ENCODE measurements at places on chromosomes 12 and 14.

DNA sequence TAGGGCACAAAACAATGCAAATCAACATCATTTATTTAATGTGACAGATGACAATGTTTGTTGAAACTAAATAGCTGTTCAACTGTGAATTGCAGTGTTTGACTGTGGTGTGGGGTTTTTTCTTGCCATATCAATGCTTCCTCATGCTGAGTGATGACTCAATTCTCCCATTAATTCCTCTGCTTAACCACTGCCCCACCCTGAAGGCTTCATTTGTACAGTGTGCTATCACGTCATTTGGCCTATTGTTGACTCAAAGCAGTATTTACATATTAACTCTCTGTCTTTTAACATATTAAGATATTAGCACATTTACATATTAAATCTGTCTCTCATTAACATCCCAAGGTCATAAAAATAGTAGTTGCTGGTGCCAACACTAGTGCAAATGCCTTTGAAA is 164.8 kb upstream of the NRXN3 start:
- H3K27ac ChIP-seq, result peak overlapping the region; percentile 49
- H3K4me3 ChIP-seq, result no peak overlapping the region
- DNase-seq, result peak; percentile 40
- peaks cover 10% of the 10 kb centered on the region for H3K27me3 ChIP-seq
- H3K4me1 ChIP-seq, result peaks cover 28% of the 10 kb centered on the region

GRCh38 chr14:68760761-68761160 is 32.1 kb downstream of the ZFP36L1 start:
- no peaks in the 10 kb centered on the region for H3K36me3 ChIP-seq
- no peak overlapping the region for H3K27ac ChIP-seq
- H3K4me3 ChIP-seq, result no peak overlapping the region
- peaks cover 29% of the 10 kb centered on the region for H3K4me1 ChIP-seq

DNA sequence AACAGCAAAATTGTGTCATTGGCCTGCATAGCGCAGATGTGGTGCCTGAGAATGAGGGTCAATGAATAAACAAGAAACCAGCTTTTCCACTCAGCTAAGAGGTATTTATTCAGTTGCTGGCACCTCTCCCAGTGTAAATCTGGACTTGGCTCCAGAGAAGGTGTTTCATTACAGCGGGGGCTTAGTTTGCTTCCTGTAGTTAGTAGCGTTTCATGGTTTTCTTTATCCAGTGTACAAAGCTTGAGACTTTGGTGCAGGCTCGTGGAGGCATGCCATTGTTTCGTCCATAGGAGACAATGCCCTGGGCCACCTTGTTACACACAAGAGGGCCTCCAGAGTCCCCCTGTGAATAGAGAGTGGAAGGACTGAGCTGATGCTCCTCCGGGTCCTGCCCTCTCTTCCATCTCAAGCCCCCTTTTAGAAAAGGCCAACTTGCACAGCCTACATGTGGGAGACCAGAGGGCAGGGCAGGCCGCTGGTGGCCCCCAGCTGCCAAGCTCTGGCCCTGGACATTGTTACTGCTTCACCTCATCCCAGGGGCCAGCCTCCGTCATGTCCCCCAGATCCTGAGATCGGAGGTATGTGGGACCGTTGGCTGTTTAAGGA is 3.0 kb downstream of the GZMB start:
- H3K36me3 ChIP-seq, result peaks cover 62% of the 10 kb centered on the region
- no peak for DNase-seq
- H3K27me3 ChIP-seq, result no peaks in the 10 kb centered on the region
- peak overlapping the region; percentile 94 for H3K4me3 ChIP-seq
- H3K27ac ChIP-seq, result peak overlapping the region; percentile 97

- peak; percentile 63 for DNase-seq
- peaks cover 6% of the 10 kb centered on the region for H3K4me1 ChIP-seq
- no peaks in the 10 kb centered on the region for H3K36me3 ChIP-seq
- peaks cover 52% of the 10 kb centered on the region for H3K27me3 ChIP-seq
- peak within 1 kb of the TSS; percentile 79 for H3K4me3 ChIP-seq
These were observed at the start of gene B4GALNT1 for GRCh38 chr12:57632958-57633840. Gene B4GALNT1 (minus strand): TSS chr12:57633201. CDS start chr12:57632132, 1,069 bp downstream.

DNA sequence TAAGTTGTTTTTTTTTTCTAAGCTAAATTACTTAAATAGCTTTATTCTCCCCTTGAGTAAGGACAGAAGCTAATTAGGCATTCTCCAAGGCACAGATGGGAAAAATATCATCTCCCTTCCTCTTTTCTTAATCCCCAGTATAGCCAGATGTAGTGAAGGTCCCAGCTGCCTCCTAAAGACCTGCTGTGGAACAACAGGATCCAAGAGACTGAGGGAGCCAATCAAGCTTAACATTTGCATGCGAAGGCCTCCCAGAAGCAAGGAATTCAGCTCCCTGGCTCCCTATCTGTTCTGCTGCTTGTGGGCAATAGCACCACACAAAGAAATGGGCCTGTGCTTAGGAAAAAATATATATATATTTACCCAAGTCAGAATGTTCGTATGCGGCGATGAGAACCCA is 255.2 kb downstream of the SYT1 start:
- H3K36me3 ChIP-seq, result no peaks in the 10 kb centered on the region
- no peaks in the 10 kb centered on the region for H3K27me3 ChIP-seq
- H3K27ac ChIP-seq, result no peak overlapping the region
- H3K4me3 ChIP-seq, result no peak overlapping the region
- DNase-seq, result no peak
- H3K4me1 ChIP-seq, result no peaks in the 10 kb centered on the region

DNA sequence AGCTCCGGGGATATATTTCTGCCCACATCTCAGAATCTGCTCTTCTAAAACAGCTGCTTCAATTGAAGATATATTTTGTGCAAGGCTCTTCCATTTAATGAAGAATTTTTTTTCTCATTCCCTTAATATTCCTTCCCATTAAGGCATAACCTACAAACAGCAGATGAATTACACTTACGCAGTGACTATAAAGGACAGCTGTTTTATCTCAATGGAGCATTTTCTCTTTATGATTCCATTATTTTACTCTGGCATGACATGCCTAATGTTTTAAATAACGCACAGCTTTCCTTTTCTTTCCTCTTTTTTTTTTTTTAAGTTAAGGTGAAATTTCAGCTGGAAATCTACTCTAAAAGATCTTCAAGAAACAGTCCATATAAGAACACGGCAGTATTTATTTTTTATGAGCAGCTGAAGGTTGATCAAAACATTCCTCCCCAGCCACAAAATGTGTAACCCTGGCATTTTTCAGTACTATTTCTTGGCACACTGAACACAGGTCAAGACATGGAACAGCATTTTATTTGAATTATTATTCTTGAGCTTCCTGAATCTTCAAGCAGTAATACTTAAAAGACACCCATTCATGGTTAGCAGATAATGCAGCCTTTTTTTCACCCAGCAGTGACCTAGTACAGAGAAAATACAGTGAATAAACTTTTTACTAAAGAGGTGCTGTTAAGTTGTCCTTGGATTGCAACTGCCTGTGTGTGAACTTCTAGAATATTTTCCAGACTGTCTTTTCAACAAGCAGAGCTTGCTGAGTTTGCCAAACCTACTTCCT is 118.1 kb upstream of the FOXN3 start:
- no peak overlapping the region for H3K27ac ChIP-seq
- peaks cover 4% of the 10 kb centered on the region for H3K4me1 ChIP-seq
- H3K27me3 ChIP-seq, result no peaks in the 10 kb centered on the region
- no peak for DNase-seq
- H3K36me3 ChIP-seq, result peaks cover 28% of the 10 kb centered on the region

- no peak overlapping the region for H3K4me3 ChIP-seq
- peaks cover 13% of the 10 kb centered on the region for H3K4me1 ChIP-seq
- DNase-seq, result no peak
- H3K36me3 ChIP-seq, result no peaks in the 10 kb centered on the region
These were observed 1.4 kb downstream of the ZNF385A start for GRCh38 chr12:54383041-54383609.

GRCh38 chr14:24277606-24278321 is 6.4 kb upstream of the RABGGTA start:
- peaks cover 6% of the 10 kb centered on the region for H3K36me3 ChIP-seq
- H3K27ac ChIP-seq, result no peak overlapping the region
- no peak overlapping the region for H3K4me3 ChIP-seq
- H3K27me3 ChIP-seq, result no peaks in the 10 kb centered on the region

DNA sequence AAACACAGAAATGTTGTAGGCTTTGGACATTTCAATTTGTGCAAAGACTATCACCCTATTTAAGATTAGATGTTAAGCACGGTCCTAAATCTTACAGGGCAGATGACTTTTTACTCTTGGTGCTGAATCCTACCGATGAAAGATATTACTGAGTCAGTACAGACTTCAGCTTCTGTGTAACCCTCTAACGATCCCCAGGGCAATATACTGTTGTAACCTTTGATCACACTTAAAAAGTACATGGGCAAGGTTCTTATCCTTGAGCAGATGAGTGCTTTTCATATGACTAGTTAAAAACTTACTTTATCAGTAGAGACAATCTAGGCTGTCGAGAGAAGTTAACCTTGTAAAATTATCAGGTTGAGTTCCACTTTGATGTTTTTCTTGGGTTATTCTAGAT is 22.5 kb downstream of the PDE3A start:
- DNase-seq, result no peak
- H3K27ac ChIP-seq, result no peak overlapping the region
- H3K36me3 ChIP-seq, result no peaks in the 10 kb centered on the region
- no peaks in the 10 kb centered on the region for H3K27me3 ChIP-seq
- H3K4me3 ChIP-seq, result no peak overlapping the region
- H3K4me1 ChIP-seq, result no peaks in the 10 kb centered on the region

GRCh38 chr12:93098077-93098476 is 169.0 kb upstream of the EEA1 start:
- no peaks in the 10 kb centered on the region for H3K27me3 ChIP-seq
- H3K27ac ChIP-seq, result no peak overlapping the region
- H3K4me1 ChIP-seq, result peaks cover 6% of the 10 kb centered on the region
- no peak overlapping the region for H3K4me3 ChIP-seq

DNA sequence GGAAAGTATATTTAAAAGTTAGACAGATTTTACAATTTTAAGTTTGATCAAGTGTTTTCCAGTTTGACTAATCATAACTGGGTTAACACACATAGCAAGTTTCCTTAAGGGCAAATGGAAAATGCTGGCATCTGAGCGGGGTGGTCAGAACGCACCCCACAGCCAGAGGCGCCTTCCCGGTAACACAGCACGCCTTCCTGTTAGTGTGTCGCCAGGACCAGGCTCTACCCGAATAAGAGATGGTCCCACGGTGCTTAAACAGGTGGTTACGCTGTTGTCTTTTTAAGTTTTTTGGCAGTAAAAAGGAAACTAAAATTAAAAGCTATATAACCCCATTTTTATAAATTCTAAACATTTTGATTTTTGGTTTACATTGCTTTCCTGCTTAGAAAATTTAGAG is 28.0 kb downstream of the BDKRB1 start:
- H3K27ac ChIP-seq, result no peak overlapping the region
- no peak for DNase-seq

- no peak for DNase-seq
- no peaks in the 10 kb centered on the region for H3K4me1 ChIP-seq
- H3K27me3 ChIP-seq, result peaks cover 17% of the 10 kb centered on the region
- H3K36me3 ChIP-seq, result no peaks in the 10 kb centered on the region
- no peak overlapping the region for H3K4me3 ChIP-seq
- no peak overlapping the region for H3K27ac ChIP-seq
These were observed 14.5 kb downstream of the FOXG1 start for GRCh38 chr14:28780843-28781820.

DNA sequence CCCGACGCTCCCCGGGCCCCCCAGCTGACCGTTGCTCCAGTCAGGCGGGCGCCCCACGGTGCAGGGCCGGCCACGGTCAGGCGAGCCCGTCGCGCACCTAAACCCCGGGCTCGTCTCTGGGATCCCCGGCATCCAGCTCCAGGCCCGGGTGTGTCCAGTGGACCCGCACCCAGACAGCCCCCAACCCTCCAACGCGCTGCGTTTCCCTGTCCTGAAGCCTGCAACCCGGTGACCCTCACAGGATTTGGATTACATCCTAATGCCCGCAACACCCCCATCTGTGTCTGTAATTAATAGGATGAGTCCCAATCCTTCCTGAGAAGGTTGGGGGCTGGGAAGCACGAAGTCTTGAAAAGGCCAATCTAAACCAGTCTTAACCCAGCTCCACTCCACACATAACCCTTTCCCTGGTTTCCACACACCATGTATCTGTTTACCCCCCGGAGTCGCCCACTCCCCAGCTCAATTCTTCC is 10.4 kb downstream of the CPNE6 start:
- H3K4me1 ChIP-seq, result peaks cover 17% of the 10 kb centered on the region
- H3K27ac ChIP-seq, result peak overlapping the region; percentile 67
- no peaks in the 10 kb centered on the region for H3K36me3 ChIP-seq
- H3K4me3 ChIP-seq, result peak overlapping the region; percentile 77
- peaks cover 8% of the 10 kb centered on the region for H3K27me3 ChIP-seq

DNA sequence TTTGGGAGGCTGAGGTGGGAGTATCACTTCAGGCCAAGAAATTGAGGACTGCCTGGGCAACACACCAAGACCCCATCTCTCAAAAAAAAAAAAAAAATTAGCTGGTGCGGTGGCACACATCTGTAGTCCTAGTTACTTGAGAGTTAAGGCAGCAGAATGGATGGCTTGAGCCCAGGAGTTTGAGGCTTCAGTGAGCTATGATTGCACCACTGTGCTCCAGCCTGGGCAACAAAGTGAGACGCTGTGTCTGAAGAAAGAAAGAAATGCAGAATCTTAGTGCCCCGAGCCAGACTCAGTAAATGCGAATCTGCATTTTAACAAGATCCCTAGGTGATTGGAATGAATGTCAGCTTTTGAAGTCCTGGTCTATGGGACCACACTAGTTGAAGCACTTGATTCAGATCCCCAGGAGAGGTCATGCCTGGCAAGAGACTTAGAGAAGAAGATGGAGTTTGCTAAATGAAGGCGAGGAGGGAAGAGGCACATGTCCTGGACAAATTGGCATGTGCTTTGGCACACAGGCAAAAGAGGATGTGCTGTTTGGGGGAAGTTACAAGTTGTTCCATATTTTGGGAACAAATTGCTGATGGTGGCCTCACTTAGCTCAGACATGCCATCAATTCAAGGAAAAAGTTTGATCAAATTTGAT is 56.6 kb downstream of the DRAM1 start:
- no peaks in the 10 kb centered on the region for H3K36me3 ChIP-seq
- DNase-seq, result no peak
- H3K27ac ChIP-seq, result no peak overlapping the region
- H3K4me3 ChIP-seq, result no peak overlapping the region

DNA sequence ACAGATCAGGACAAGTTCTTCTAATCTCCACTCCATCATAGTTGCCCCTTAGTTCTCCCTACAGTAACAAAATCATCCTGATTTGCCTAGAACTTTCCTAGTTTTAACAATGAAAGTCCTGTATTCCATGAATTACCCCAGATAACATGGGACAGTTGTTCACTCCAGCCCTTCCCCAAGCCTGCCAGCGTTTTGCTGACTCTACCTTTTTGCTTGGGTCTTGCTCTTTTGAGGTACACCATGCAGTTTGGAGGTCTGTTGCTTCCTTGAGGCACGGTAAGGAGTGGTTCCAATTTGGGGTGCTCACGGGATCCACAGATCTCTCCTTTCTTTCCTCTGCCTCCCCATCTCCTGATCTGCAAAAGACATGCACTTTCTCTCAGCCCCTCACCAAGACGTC is 61.6 kb upstream of the DYRK2 start:
- peaks cover 7% of the 10 kb centered on the region for H3K27me3 ChIP-seq
- H3K4me1 ChIP-seq, result peaks cover 21% of the 10 kb centered on the region
- H3K4me3 ChIP-seq, result no peak overlapping the region
- peaks cover 5% of the 10 kb centered on the region for H3K36me3 ChIP-seq
- no peak for DNase-seq
- H3K27ac ChIP-seq, result no peak overlapping the region

- DNase-seq, result no peak
- no peaks in the 10 kb centered on the region for H3K4me1 ChIP-seq
- no peaks in the 10 kb centered on the region for H3K36me3 ChIP-seq
- H3K4me3 ChIP-seq, result no peak overlapping the region
These were observed 65.7 kb downstream of the EML5 start for GRCh38 chr14:88727057-88727456.
